ENCODE measurements at places on chromosomes 3 and 15.

GRCh38 chr15:67829647-67830504 lies 4.6 kb downstream of the SKOR1 start:
- no peak for DNase-seq

GRCh38 chr3:55243678-55244077 lies 243.4 kb downstream of the WNT5A start:
- no peak for DNase-seq

DNA sequence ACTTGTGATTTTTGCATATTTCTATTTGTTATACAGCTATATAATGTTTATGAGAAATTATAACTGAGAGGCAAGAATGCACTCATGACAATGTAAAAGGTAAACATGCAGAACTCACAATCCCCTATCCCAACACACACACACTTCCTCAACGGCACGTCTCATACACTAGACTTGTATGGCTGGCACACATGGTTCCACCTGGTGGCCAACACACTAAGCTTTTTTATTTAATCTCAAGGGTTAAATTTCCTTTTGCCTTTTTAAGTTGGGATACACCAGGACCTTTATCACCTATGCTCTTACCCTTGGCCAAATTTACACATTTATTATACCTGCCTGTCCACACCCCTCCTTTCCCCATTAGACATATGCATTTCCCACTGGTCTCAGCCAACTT lies 88.6 kb upstream of the PSMD6 start:
- no peak for DNase-seq

DNA sequence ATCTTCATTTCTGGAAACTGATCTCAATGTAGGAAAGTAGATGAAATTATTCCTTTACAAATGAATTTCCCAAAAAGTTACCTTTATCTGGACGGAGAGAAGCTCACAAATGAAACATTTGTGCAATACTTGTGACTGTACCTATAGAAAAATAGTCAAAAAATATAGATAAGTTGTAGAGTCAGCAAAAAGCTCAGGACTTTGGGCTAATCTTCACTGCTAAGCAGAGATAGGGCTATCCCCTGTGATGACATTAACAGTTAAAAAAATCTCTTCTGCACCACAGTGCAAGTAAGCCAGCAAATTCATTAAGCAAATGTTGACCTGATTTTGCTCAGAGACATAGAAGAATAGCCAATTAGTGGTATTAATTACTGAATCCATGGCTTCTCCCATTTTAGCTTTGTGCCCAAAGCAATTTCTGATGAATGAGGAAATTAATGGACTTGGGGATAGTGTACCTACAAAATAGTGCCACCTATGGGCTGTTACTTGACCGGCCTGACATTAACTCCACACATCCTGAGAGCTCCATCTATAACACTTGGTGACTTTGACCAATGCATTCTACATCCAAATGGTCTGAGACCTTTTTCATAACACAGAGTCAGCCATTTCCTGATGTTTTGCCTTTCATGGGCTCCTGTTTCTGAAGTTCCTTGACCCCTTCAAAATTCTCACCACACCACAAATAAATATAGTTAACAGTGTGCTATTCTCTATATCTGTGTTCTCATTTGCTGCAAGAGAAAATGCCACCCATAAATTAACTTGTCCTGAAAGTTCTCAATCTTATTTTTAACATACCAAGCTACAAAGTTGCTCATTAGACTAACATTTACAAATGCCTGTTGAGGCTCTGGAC lies 105.0 kb downstream of the SSR3 start:
- no peak for DNase-seq

DNA sequence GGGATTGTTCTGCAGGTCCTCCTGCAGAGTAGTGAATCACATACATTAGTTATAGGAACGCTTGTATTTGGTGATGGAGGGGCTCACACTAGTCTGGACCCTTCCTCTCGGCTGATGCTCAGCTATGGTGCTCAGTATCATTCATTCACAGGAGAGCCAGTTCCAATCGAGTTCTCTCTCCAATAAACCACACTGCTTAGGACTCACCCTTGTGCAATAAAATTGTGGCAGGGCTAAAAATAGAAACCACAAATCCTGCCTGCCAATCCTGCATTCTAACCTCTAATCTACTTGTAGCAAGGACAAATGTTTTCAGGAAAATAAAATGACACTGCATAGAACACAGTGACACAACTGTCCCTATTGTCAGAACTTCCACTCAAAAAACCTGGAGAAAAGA lies 138.4 kb upstream of the TBL1XR1 start:
- DNase-seq, result no peak

DNA sequence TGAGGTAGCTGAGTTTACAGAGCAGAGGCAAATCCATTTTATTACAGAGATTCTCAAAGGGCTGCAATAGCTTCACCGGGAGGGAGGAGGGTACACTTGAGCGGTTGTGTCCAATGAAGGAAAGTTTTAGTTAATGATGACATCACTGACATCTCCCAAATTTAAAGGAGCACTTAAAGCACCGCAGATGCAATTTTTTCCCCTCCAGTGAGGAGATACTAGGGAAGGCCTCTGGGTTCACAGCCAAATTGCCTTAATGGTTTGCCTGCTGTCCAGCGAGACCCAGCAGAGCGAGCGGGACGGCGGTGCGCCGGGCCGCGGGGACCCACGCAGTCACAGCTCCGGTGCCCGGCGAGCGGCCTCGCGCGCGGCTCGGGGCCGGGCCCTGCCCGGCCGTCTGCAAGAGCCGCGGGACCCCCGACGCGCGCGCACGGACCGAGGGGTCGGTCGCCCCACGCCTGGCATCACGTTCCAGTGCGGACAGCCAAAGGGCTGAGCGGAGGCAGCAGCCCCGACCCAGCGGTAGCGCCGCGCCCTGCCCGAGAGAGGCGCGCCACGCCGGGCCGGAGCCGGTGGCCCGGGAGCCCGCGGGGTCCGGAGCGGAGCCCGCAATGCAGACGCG lies 160.5 kb upstream of the CHRNA7 start:
- DNase-seq, result no peak

GRCh38 chr3:122993124-122993978 lies 34.2 kb downstream of the SEMA5B start:
- no peak for DNase-seq

GRCh38 chr15:28983432-28984311 lies 97.9 kb downstream of the APBA2 start:
- DNase-seq, result no peak

GRCh38 chr3:37641556-37641955 lies 220.1 kb upstream of the CTDSPL start:
- no peak for DNase-seq

- DNase-seq, result no peak
Measured at GRCh38 chr3:144921710-144922109, 950.1 kb downstream of the DIPK2A start.

DNA sequence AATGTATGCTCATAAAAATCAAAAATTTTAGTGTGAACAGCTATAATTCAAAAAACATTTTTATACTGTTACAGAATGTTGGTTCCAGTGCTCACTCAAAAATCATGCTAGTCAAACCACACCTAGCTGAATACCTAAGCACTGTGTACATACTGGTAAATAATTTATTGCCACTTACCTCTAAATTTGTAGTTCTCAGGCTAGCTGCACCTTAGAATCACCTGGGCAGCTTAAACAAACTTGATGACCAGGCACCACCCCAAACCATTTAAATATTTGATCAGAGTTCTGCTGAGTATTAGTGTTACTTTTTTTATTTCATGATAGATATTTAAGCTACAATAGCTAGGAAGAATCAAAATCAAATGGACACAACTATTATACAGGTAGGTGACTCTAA lies 32.3 kb upstream of the TMCO5A start:
- no peak for DNase-seq

GRCh38 chr15:77476995-77477394 lies 56.3 kb downstream of the HMG20A start:
- no peak for DNase-seq

DNA sequence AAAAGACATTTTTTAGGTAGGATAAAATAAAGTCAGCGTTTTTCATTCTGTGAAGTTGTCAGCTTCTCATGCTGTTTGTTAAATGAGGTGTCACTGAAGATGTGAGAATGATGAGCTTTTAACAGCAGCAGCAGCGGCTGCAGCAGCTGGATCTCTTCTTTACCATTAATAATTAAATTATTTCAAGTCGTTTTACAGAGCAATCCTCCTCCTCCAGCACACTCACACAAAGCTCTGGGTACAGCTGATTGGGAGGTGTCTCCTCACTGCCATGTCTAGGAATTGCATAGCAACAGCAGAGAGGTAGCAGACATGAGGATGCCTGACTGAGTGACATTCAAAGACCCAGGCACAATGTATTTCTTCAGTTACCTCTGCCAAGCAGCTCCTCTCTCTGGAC lies 46.7 kb upstream of the PLAAT1 start:
- DNase-seq, result no peak

DNA sequence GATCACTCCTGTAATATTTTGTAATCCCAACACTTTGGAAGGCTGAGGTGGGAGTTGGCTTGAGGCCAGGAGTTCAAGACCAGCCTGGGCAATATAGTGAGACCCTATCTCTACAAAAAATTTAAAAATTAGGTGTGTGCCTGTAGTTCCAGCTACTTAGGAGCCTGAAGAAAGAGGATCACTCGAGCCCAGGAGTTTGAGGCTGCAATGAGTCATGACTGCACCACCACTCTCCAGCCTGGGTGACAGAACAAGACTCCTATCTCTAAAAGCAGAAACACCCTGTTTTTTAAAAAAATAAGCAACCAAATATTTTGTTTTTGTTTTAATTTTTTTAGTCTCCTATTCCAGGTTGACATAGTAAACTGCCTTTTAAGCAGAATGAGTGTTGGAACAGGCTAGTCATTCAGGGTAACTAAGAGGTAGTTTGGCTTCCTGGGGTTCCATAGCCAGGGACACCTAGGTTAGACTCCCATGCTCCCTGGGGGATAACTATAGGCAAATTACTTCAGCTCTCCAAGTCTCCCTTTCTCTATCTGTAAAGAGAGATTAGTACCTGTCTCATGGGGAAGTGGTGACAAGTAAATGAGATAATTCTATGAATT lies 114.6 kb upstream of the C15orf61 start:
- DNase-seq, result no peak

DNA sequence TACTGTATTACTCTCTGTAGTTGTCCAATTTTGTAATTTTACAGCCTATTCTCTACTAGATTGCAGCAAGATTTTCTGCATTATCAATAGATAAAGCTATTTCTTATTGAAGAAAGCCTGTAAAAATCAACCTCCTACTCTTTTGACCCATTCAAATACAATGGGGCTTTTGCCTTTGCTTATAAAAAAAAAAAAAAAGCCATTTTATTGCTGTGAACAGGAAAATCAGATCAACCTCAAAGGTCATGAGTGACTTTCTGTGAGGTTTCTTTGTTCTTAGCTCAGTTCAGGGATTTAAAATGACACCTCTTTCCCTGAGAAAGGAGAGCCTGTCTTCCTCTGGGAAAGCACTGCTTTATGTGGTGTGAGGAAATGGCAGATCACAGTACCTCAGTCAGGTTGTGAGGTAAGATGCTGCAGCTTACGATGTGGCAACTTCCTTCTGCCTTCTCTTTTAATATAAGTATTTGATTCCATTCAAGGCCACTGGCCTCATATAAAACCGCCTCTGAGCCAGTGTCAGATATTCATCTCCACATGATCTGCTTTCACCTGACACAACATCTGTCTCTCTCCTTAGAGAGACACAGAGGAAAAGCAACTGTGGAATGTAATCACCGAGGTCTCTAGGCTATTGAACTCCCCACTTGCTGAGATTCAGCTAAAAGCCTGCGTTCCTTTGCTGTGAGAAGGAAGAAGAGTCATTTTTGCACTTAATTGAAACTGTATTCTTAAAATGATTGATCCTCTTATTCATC lies 161.5 kb upstream of the MB21D2 start:
- DNase-seq, result no peak

- DNase-seq, result no peak
Measured at GRCh38 chr3:146511402-146512134, 32.8 kb downstream of the PLSCR1 start.

DNA sequence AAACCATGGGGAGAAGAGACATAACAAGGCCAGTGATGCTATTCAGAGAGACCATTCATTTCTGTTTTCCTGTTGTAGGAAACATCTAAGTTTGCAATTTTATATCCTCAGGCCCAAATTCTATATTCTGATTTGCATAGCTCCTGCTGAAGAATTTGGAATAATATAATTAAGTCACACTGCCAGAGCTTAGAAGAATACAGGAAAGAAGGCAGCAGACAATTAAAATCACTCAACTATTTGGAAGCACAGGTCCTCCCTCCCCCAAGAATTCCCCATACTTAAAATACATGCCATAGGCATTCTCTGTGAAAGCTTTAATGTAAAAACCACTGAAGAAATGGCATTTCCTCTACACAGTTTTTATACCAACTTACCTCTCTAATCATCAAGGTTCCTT lies 66.9 kb upstream of the SLC2A2 start:
- DNase-seq, result no peak

DNA sequence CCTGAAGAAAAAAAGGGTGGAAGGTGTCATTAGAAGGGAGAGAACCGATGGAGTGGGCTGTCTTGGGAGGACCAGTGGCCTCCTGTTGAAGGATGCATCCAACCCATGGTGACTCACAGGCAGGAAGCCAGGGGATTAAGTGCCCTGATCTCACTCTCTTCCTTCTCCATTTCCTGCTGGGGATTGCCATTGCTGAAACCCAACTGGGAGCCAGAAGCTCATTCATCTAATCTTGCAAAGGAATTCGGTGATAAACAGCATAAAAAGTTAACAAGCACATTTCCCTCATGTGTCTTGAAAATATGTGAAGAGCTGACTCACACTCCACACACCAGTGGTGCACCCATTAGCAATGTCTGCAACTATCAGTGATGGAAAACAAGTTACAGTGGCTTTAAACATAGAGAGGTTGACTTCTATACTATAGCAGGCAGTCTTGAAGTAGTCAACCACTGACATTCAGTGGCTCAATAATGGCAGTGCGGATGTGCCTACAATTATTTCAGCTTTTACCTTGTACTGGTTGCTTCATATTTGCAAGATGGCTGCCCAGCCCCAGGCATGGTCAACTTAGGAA lies 12.8 kb upstream of the CSRNP1 start:
- no peak for DNase-seq

DNA sequence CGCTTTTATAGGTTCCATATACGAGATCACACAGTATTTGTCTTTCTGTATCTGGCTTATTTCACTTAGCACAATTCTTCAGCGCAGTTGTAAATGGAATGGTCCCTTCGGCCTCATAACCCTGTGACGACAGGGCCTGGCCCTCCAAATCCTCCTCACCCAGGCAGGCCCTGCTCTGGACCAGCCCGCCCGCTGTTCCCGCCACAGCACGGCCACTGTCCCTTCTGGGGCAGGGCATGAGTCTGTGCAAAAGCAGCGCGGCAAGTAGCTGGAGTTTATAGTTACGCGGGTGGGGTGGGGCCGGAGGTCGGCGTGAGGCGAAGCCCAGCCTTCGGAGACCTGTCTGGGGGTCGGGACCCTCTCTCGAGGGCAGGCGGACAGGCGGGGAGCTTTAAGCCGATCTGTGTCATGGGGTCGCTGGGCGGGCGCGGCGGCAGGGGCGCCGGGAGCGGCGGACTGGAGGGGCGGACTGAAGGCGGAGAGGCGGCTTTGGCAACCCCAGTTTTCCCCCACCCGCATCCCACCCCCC lies 543 bp downstream of the ARPIN start:
- no peak for DNase-seq

DNA sequence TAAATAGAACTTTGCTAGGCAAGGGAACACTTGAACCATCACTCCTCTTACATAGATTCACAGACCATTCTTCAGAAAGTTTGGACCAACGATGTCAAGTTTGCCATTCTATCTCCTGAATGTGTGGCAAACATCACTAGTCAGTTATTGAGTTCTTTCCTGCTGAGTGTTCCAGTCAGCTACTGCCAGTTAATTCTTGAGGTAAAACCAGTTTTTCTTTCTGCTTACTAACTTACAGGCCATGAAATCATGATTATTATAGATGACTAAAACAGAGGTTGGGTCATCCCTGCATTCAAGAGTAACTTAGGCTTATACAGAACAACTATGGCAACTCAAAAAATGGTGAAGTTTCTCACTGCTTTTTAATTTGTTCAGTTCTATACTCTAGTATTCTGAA lies 88.2 kb downstream of the AP4E1 start:
- no peak for DNase-seq
